ENCODE measurements at places on chromosomes 6 and 20.

GRCh38 chr20:19212821-19213502 lies 520 bp downstream of the SLC24A3 start:
- peak; percentile 34 for DNase-seq

GRCh38 chr6:158377860-158378259 lies 65.6 kb downstream of the TULP4 start:
- DNase-seq, result no peak

DNA sequence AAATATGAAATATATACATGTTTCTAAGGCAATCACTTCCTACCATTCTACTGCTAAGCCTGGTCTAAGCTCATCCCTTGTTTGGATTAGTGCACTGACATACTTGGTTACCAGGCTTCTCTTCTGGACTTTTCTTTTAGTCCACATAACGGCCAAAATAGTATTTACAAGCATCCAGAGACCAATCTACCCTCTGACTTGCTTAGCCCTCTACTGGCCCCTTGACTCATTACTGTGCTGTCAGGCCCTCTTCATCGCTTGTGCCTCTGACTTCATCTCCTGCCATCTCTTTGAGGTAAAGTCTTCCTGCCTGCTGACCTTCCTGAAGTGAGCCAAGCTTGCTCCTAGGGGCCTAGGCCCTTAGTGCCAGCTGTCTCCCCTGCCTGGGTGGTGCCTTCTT lies 35.1 kb downstream of the TULP4 start:
- DNase-seq, result no peak

- DNase-seq, result no peak
These were observed 50.1 kb downstream of the MARCKS start for GRCh38 chr6:113907102-113907815.

GRCh38 chr6:105901583-105901982 lies 184.6 kb upstream of the PRDM1 start:
- DNase-seq, result no peak

GRCh38 chr6:150272264-150272975 lies 96.4 kb upstream of the IYD start:
- DNase-seq, result no peak
